ENCODE measurements at places on chromosomes 11 and 22.

- DNase-seq, result no peak
These were observed 293.8 kb downstream of the TENM4 start for GRCh38 chr11:79147011-79147410.

GRCh38 chr11:120139316-120140069 lies 1.6 kb upstream of the TRIM29 start:
- no peak for DNase-seq

GRCh38 chr11:58394195-58394594 lies 12.5 kb downstream of the OR5B3 start:
- DNase-seq, result no peak

DNA sequence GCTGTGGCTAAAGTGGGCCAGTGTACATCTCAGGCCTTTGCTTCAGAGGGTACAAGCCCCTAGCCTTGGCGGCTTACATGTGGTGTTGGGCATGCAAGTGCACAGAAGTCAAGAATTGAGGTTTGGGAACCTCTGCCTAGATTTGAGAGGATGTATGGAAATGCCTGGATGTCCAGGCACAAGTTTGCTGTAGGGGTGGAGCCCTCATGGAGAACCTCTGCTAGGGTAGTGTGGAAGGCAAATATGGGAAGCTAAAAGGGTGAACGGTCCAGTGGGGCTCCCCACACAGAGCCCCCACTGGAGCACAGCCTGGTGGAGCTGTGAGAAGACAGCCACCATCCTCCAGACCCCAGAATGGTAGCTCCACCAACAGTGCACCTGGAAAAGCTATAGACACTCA lies 28.5 kb upstream of the PGR start:
- DNase-seq, result no peak

- DNase-seq, result no peak
These were observed 26.3 kb downstream of the SLC1A2 start for GRCh38 chr11:35393098-35393497.

DNA sequence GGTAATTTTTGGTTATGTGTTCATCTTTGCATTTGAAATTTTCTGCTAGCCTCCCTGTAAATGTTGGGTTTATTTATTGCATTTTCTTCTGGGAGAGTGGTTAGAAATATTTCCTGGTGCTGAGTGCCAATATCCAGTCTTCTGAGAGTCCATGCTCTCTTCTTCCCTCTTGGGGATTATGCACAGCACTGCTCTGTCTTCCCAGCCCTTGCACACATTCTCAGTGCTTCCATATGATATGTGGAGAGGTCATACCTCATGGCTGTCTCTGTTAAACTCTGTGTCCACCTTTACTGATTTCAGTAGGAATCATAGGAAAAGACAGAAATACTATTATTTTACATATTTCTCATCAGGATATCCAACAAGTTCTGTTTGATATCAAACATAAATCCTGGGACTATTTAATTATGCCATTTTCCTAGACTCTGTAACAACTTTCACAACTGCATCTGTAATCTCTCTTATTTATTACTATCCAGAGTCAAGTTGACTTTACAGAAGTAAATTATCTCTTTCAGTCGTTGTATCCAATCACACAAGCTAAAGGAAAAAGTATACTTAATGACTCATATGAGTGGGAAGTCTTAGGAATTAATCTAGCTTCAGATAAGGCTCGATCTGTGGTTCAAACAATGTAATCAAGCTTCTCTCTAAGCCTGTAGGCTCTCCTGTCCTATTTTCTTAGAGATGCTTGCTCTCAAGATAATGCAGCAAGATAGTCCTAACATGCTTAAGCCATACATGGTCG lies 2.7 kb upstream of the NXPE1 start:
- DNase-seq, result no peak

All from stimulated activated CD4-positive, alpha-beta T cell treated with anti-CD3 and anti-CD28 coated beads, Interleukin-1b, Interleukin-23, amount 100 ng/mL, for 1 hour (primary cell).